Activated naive CD4-positive, alpha-beta T cell (primary cell): ENCODE measurements at places on chromosomes 5 and 9.

- DNase-seq = no peak
These were observed 3.9 kb downstream of the VCAN start for GRCh38 chr5:83475391-83475863.

DNA sequence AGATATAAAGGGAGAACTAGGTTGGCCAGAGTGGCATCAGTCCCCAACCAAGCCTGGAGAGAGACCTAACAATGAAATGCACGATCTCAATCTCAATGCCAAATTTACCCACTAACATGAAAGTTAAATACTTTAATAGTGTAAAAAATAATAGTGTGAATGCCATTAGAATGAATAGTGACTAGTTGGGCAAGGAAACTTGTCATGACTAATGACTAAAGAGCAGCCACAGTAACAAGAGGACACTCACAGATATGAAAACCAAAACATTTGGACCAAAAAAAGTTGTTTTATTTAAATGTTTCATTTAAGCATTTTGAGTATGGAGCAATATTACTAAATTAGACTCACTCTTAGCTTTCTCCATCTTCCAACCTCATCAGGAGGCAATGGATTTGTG, 1853.8 kb downstream of the EFNA5 start:
- no peak for DNase-seq

DNA sequence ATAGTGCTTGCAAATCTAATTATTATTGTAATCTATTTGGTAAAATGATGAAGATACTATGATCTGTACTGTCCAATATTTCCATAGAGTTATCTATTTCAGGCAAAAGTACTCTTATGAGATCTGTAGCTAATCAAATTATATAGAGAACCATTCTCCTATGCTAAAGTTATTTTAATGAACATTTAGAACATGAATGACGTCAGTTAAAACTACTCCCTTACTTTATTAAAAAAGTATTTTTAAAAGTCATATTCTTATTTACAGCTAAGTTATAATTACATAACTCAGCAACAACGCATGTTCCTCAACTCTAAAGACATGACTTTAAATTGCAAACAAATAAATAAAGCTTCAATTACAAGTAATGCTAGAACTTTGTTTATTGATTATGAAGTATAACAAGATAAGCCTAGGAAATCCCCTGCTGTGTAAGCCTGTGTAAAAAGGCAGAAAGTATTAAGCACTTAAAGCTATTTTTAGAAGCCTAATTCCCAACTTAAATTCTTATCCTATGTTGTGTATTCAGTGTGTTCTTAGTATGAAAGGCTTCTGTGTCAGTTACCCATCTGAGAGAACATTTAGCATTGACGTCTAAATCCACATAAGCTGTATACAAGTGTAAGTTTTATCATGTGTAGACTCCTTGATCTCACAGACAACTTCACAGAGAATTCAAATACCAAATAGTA, 285.7 kb downstream of the HCN1 start:
- no peak for DNase-seq

- DNase-seq = no peak
These were observed 141.7 kb downstream of the PCSK5 start for GRCh38 chr9:76032038-76032796.

DNA sequence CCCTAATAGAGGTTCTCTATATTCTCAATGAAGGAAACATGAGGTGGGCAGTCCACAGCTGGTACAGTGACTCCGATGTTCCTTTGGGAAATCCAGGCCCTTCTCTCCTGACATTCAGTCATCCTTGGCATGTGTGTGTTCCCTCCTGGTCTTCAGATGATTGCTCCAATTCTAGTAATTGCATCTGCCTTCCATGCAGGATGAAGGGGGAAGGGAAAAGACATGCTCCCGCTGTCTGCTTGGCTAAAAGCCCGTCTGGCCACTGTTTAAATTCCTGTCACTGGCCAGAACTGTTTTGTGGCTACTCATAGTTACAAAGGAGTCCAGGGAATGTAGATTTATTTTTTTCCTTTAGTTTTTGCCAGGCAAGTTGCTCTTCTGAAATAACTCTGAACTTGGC, 65.0 kb downstream of the MAST4 start:
- no peak for DNase-seq

GRCh38 chr5:77843570-77844372, 67.6 kb upstream of the TBCA start:
- DNase-seq = no peak

- DNase-seq = no peak
These were observed 94.0 kb upstream of the RAPGEF1 start for GRCh38 chr9:131833906-131834305.

GRCh38 chr5:178398901-178399700, 166.5 kb upstream of the PHYKPL start:
- no peak for DNase-seq

GRCh38 chr9:116632990-116633838, 53.9 kb upstream of the TRIM32 start:
- no peak for DNase-seq

DNA sequence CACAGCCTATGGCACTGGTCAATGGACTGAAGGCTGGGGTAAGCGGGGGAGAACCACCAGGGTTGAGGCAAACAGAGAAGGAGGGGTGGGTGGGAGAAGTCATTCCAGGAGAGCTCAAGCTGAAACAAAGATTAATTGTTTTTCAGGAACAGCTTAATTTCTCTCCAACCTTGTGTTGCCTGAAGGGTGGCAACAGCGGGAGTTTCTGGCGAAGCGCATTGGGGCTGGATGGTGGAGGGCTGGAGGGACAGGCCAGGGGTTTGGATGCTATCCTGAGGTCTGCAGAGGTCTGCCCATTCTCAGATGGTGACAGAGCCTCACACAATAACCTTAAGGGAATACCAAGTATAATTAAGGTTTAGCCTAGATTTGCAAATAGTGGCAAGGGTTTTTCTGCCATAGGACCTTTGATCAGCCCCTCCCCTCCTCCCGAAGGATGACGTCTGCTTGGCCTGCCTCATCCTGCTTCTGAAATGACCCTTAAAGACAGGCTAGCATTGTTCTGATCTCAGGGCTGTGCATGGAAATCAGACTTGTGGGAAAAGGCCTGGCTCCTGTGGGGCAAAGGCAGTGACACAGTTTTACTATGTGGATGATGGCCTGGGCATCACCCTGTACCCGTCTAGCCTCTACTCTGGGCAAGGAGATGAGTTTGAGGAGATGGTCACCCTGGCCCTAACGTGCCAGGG, 32.7 kb downstream of the PSD2 start:
- DNase-seq = no peak

DNA sequence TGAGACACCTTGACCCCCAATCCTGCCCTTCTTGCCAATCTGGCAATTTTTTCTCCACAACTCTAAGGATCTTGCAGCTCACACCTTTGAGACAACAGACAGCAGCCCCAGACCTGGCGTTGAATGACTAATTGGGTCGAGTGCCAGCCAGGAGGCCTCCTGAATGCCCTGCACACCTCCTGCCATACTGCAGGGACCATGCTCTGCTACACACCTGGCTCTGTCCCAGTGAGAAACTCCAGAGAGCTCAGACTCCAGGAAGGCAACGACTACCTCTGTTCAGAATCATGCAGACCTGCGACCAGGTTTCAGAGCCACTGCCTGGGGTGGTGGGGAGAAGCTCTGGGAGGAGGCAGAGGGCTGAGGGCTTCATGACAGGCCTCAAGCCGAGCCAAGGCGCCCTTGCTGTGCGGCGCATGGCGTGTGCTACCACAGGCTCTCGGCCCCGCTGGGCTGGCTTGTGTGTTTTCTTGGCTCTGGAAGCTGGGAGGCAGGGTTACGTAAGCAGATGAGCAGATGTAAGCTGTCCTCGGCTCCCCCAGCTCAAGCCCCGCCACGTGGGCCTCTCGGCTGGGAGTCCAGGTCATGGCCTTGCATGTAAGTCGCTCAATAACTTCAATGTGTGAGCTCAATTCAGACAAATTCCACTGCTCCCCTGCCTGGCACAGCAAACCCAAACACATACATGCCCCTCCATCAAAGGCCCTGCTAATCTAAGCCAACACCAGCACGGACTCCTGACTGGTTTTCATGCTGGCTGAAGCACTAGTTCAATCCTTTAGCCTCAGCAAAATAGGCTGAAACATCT, 27.5 kb downstream of the B4GALT1 start:
- no peak for DNase-seq

GRCh38 chr5:40483316-40483715, 196.4 kb upstream of the PTGER4 start:
- DNase-seq = no peak

- no peak for DNase-seq
These were observed 108.4 kb downstream of the KCNIP1 start for GRCh38 chr5:170612256-170612678.

- DNase-seq = no peak
These were observed 35.8 kb upstream of the SPRY4 start for GRCh38 chr5:142360607-142361120.

- no peak for DNase-seq
These were observed 202.2 kb upstream of the DMRTA1 start for GRCh38 chr9:22244139-22245011.

- no peak for DNase-seq
These were observed 42.5 kb upstream of the RIC1 start for GRCh38 chr9:5586391-5586802.

GRCh38 chr9:128191406-128192046, at the start of gene CIZ1:
CIZ1 (minus strand) TSS chr9:128191572; CDS start chr9:128190857, 715 bp downstream.
- peak; percentile 67 for DNase-seq

- DNase-seq = no peak
These were observed 1.2 kb downstream of the EFCAB9 start for GRCh38 chr5:172194985-172195774.

DNA sequence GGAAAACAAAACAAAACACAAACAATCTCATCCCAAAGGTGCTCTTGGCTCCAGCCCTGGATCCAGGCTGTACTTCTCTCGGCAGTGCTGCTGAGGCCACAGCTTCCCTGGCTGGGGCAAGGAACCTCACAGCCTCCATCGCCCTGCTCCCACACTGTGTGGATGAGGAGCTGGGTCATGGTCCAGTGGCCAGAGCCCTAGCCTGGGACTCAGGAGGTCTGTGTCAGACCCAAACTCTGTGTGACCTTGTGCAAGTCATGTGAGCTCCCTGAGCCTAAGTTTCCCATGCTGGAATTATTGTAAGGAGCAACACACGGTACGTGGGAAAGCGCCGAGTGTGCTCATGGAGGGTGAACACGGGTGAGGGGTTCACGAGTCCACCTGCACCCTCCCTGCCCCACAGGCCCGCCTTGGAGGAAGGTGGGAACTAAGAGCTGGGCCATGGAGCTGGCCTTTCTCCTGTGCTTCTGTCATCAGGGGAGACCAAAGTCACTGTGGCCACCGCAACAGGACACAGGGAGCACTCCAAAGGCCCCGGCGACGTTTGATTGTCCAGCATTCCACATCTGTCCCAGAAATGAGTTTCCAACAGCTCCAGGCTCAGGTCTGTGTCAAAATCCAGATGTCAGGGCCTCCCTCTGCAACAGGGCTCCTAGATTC, 26.2 kb upstream of the SMU1 start:
- no peak for DNase-seq

DNA sequence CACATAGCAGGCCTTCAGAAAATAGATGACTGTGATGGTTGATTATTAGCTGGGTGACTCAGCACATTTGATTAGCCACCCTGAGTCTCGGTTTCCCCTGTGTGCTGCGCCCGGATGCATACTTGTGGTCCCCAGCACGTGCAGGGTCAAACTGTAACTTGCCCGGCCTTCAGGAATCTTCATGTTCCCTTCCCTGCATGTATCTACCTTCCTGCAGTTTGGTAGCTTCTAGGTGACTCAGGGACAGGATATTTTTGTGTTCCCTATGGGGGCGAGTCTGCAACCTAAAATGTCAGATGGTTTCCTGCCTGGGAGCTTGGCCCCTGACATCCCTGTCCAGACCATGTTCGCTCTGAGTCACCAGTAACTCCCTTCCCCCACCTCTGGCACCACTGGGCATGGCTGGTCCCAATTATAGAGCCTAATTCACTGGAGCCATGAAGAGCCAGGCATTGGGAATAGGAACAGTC, 13.2 kb downstream of the PTGS1 start:
- no peak for DNase-seq

DNA sequence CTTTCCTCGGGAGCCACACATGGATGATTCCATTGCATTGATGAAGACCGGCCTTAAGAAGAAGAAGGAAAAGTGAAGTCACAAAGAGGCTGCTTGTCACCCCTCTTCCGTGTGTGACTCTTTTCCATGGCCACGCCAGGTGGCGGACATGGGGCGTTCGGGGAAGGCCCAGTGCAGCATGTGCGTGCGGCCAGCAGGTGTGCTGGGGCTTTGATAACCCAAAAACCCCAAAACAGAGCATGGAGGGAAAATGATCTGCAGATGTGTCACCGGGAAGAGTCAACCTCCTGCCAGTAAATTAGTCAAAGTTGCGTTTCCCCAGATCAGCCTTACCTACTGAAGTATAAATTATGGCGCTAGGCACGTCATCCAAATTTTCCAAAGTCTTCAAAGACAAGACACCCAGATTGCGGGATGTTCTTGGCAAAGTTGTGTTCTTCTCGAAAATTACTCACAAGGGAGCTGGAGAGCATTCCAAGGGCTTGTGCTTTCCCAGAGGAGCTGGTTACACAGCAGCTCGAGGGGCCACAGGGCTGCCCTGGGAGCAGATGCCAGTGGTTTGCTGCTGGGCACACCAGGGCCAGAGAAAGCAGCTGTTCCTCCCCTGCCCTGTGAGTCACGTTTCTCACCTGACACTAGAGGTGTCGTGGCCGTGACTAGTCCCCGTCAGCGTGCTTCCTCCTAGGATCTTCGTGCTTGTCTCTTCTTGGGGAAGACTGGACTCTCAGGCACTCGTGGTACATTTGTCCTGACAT, 53.9 kb downstream of the IRX2 start:
- no peak for DNase-seq

- DNase-seq = no peak
These were observed 36.7 kb downstream of the PAX5 start for GRCh38 chr9:36997414-36997813.

DNA sequence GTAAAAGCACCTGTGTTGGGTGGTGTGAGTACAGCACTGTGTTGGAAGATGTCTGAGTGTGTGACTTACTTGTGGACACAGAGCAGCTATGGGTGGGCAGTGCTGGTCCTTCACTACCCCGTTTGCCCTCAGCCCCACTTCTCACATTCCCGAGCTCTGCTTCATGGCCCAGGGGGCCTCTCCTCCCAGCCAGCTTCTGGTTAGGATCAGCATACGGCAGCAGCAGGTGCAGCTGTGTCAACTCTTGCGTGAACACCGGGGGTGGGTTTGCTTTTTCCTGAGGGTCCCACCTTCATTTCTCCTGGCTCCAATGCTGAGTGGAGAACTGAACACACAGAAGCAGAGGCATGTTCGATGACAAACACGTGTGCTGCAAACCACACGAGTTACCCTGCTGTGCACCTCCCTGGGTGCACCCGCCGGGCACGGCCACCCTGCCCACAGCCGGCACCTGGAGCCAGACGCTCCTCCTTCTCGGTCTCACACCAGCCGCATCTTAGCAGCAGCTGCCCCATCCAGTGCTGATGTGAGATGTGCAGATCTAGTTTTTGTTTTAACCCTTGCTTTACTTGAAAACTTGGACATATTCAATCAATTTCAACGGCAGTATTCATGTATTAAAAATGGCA, 14.9 kb upstream of the SLC6A3 start:
- DNase-seq = no peak
